ENCODE measurements at places on chromosomes 6 and 20.

DNA sequence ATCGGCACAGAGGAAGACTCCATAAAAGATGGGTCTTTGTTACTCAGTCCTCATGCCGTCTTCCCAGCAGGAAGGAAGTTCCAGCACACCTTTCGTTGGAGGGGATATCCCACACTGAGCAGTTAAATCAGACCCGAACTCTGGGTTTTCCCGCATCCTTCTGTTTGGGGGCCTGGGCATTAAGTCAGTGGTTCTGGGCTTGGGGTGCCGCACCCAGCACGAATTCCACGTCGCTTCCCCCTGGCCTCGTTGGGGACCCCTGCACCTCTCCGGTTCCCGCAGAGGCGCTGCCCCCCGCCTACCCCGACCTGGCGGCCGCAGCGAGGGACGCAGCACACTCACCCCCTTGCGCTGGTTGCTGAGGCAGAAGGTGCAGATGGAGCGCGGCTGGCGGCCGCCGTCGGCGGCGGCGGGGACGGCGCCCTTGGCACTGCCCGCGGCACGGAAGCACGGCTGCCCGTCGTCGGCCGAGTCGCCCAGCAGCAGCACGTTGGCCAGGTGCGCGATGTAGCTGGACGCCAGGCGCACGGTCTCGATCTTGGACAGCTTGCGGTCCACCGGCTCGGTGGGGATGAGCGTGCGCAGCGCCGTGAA is 641 bp downstream of the TCF15 start:
- DNase-seq, result no peak

GRCh38 chr6:130206479-130206878 is 16.3 kb downstream of the SAMD3 start:
- no peak for DNase-seq

DNA sequence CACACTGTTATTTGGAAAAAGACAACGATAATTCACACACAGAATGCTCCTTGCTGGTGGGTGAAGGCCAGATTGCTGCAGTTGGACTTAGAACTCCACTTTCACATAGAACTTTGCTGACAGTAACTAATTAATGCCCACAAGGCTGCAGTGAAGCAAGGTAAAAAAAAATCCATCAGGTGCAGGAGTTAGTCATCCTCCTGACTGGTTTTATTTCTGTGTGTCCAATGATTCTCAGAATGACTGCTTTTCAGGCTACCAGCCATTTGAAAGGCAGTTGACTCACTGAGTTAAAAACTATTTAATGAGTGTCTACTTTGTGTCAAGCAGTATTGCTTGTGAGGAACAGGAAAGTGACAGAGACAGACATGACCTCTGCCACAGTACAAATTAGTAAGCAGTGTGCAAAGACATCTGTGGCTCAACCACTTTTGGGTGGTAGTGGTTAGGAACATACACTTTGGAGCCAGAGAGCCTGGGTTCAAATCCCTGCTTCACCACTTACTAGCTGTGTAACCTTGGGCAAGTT is 41.9 kb downstream of the ELOVL5 start:
- DNase-seq, result no peak

DNA sequence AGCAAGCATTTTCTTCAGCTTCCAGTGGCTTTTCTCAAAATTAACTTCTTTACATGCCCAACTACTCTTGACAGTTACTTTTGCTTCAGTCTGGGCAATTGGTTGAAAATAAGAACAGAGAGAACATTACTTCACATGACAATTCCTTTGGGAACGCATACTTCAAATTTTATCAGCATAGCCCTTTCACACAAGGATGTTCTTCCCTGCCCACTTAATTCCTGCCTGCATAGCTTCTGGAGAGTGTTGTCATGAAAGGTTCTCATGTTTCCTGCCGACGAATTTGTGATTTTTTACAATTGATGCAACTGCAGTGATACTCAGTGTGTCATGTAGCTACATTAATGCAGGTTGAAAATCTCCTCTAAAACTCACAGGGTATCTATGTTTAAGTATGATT is 22.0 kb upstream of the SNRNP48 start:
- no peak for DNase-seq
